Activated T-helper 9 cell treated with anti-CD3 and anti-CD28 coated beads, Interleukin-2, amount 50 U/mL, for 16 hours (primary cell): ENCODE measurements at places on chromosomes 5 and 9.

DNA sequence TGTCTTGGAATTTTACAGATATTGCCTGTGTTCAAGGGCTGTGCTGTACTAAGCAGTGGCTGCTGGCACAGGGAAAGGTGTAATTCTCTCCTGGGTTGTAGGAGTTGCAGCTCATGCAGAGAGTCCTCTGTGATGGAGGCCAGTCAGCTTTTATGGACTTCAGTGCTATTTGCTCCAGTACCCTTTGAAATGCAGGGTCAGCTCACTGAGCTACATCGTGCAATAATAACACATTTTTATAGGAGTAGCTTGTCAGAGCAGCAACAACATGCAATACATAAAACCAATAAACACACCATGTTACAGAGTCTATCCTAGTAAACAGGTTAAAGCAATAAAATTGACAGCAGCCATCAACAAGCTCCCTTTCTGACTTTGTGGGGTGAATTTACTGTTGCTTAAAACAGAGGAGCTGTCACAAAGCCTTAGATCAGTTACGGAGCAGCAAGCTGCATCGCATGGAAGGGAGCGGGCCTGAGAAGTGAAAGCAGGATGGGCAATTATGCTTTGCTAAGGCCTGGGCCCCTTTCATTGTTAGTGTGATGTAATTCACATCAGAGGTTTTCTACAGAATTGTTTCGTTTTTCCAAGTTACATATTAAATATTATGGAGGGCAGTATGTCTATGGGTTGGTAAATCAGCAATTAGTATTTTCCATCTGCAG, 16.8 kb downstream of the CD180 start:
- DNase-seq = no peak

GRCh38 chr5:180330810-180331646, 22.1 kb downstream of the GFPT2 start:
- no peak for DNase-seq

- DNase-seq = no peak
Measured at GRCh38 chr9:99523838-99524237, 297.8 kb upstream of the NR4A3 start.

DNA sequence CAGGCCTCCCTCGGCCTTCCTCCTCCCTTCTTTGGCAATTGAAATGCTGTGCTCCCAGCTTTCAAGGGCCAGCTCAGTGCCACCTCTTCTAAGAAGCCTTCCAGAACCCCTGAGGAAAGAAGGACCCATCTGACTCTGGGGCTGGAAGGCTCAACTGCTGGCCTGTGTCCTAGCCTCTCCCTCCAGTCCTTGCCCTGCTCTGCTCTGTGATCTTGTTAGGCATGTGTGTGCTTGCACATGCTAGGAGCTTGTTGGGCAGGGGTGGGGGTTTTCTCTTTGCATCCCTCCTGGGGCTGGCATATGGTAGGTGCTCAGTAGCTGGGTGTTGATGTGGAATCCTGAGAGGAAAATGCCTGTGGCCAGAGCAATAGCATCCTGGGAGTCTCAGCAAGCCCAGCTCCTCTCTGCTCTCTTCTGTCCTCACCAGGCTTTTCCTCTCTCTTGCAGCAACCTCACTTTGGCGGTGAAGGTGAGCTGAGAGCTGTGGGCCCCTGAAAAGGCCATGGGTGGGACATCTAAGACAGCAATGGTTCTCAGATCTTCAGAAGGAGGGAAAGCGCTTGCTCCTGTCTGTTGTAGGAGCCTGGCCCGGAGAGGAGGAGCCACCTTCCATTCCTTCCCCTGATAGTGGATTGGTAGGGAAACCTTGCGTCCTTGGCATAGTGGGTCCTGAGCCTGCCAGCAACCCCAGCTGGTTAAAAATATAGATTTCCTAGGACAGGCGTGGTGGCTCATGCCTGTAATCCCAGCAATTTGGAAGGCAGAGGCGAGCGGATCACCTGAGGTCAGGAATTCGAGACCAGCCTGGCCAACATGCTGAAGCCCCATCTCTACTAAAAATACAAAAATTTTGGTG, 9.9 kb downstream of the DOLK start:
- no peak for DNase-seq

- DNase-seq = no peak
Measured at GRCh38 chr5:57791875-57792274, 309.3 kb upstream of the ACTBL2 start.

DNA sequence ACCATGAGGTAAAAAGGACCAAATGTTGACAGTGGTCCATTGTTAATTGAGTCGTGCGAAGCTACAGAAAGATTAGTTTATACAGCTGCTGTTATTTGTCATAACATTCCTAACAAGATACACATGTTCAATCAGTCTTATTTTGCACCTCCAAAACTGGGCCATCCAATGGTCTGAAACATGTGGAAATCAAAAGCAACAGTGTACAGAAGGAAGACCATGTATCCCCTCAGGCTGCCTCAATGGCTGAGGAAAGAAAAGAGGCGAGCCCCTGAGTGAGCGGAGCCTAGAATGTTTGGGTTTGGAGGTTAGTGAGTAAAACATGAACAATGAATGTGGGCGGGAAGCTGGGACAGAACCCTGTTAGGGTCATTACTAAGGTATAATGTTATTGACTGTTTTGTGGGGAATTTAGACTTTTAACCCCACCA, 35.6 kb downstream of the NFIB start:
- no peak for DNase-seq

DNA sequence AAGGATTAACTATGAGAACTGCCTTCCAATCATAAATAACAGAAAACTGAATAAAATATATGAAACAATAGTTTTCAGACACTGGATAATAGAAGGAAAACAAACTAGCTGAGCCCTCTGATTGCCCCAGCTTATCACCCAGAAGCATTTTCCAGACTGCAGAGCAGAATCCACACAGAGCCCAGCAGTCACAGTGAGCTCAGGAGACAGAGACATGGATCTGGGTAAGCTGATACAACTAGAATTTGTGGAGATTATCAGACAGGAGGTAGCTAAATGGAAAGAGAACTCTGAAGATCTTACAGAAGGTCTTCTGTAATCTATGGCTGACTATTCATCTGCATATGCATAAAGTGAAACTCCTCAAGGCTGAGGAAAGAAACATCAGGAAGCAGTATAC, 128.8 kb downstream of the NR2F1-AS1 start:
- no peak for DNase-seq

GRCh38 chr5:132221781-132222648, 5.6 kb downstream of the P4HA2 start:
- DNase-seq = no peak

DNA sequence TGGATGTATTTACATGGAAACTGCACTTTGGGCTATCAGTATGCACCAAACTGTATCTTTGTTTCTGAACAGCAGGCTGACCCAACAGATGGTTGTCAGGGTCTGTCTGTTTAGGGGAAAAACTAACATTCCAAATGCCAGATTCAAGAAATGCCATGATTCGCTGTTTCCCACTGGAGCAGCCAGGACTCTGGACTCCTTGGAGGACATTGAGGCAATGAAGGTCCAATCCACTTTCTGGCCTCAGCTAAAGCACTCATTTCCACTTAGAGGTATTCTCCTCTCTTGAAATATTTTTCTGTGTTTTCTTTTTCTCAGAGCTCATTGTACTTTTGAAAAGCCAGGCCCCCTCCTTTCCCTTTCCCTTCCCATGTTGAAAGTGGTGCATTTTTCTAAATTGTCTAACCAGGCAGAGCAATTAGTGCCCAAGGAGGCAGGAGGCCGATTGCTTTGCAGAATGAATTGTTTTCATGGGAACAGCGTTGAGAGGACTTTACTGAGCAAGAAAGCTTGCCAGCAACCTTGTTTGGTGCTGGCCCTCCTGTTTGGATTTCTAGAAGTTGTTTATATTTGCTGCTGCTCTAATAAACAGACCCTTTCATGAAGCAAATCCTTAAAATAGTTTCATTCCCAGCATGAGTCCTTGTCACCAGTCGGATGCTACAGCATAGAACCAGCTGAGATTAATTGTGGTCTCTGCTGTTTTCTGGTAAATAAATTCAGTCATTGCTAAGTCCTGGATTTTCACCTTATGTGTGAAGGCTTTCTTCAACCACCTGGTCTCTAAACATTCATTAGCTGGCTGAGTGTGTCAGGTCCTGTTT, 132.8 kb upstream of the TAF11L2 start:
- no peak for DNase-seq

- DNase-seq = no peak
Measured at GRCh38 chr5:79459626-79460025, 54.3 kb downstream of the HOMER1 start.

DNA sequence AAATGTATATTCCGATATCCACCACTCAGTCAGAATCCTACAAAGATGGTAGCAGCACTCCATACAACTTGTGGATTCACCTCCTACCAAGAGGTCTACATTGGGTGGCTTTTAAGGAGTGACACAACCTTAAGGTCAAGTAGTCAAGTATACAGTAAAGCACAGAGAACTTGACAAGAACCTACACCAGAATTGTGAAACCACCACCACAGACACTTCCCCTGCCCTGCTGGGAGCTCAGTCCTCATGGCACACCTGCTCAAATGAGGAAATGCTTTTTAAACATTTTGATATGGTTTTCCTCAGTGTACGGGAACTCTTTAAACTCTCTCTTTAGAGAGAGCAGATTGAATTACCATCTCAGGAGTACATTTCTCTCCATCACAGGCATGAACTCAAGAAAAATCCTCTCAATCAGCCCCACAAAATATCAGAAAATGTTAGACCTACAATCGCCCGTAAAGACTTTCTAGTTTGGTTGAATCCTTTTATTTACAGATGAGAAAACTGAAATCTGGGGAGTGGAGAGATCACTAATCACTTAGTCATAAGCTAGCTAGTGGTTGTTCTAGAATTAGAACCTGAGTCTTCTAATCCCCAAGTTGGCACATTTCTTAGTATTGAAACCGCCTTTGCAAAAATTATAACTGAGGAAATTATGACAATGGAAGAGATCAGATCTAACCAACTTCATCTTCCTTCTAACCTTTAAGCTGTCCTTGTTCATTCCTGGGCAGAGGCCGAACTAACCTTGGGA, 38.5 kb upstream of the NR4A3 start:
- DNase-seq = no peak
